Effector CD4-positive, alpha-beta T cell (primary cell): ENCODE measurements at places on chromosomes 11 and 22.

- no peak for DNase-seq
Observed at GRCh38 chr22:43289976-43290721, 53.0 kb downstream of the SCUBE1 start.

- no peak for DNase-seq
Observed at GRCh38 chr11:87754685-87755084, 420.6 kb downstream of the RAB38 start.

DNA sequence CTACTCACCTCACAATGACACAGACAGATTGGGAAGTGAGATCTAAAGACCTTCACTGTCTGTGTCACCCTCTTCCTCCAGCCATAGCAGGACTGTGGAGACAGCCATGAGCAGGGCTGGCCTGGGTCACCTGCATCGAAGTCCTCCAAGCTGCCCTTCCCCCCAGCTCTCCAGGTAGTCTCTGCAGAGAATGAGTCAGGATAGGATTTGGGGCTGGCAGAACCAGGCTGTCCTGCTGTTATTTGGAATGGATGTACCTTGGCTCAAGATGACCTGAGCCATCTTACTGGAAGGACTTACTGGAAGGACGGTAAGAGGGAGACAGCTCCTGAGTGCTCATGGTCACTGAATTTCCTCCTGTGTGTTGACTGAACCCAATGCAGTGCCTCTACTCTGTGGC is 29.2 kb downstream of the GGTLC2 start:
- DNase-seq, result no peak

DNA sequence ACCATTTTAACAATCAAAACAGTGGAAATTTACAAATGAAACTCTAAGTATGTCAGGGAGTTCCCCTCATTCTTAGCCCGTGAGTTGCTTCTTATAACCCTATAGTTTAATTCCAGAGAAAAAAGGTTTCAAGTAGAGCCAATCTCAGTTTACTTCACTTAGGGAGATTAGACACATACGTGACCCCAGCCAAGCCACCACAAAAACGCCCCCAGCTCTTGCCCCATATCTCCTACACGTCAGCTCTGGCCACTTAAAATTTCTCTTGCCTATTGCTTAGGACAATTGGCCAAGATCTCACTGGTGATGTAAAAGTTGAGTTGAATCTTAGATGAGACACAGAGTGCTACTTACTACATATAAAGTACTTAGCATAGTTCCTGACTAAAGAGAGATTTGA is 166.4 kb downstream of the ETS1 start:
- no peak for DNase-seq

GRCh38 chr22:19325296-19325948 is 33.9 kb upstream of the CLTCL1 start:
- DNase-seq, result no peak

- DNase-seq, result no peak
Observed at GRCh38 chr11:70298243-70298915, 27.9 kb downstream of the PPFIA1 start.
